ENCODE measurements at places on chromosomes 1 and 21.
A peak's percentile ranks its signal among the peaks of the same experiment; 100 is the strongest.

DNA sequence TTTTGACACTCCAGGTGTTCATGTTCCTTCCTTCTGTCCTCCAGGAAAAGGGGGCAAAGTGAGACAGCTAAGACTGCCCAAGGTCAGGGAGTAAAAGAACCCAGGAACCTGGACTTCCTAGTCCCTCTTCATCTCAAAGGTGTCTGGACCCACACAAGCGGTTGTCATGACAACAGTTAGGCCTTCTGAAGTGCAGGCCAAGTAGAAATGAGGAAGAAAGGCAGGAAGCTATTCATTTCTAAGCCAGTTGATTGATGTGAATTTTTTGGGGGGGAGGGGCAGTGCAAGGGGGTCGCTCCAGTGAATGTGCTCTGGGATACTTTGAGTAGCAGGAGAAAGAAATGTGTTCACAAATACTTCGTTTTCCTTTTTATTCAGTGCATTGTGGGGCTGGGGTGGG, 114.3 kb downstream of the NAV1 start:
- no peak for DNase-seq

DNA sequence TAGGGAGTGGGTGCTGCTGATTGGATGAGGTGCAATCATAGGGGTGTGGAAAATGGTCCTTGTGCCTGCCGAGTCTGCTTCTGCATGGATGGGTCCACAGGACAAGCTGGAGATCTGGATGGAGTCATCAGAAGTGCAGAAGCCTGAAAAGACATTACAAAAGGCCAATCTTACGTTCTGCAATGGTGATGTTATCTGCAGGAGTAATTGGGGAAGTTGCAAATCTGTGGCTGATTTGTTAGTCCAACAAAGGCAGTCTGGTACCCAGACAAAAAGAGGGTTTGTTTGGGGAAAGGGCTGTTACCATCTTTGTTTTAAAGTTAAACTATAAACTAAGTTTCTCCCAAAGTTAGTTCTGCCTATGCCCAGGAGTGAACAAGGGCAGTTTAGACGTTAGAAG, 166.5 kb downstream of the PGBD5 start:
- no peak for DNase-seq

GRCh38 chr1:45304311-45305081, 22.2 kb upstream of the HPDL start:
- no peak for DNase-seq

GRCh38 chr1:202172015-202172355, 11.6 kb upstream of the PTPN7 start:
- DNase-seq = no peak

DNA sequence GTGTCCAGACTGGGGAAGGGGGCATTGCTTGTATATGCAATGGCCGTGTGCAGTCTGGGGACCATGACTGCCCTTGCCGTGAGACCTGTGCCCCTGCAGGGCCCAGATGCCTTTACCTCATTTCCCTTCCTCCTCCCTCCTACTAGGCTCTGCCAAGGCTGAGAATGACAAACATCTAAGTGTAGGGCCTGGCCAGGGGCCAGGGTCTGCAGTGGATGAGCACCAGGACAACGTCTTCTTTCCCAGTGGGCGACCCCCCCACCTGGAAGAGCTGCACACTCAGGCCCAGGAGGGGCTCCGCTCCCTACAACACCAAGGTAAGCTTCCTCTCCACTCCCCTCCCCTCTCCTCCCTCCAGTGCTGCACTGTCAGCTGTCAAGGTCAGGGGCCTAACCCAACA, 49.5 kb downstream of the YARS1 start:
- DNase-seq = no peak

- DNase-seq = no peak
Measured at GRCh38 chr1:1419363-1419812, 1.7 kb downstream of the ANKRD65 start.

DNA sequence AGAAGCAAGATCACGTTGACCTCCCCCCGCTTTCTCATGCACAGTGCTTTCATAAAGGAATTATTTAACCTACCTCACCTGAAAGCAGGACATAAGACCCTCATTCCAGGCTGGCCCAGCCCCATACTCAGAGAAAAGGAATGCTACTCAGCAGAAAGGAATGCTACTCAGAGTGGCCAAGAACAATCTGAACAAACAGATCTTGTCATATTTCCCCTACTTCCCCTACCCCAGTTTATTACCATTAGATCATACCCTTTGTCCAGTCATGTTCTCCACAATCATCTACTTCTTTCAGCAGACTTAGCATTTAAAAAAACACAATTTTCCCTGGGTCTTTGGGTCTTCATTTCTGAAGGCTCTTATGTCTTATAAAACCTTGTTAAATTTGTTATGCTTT, 89.8 kb downstream of the SLC16A1 start:
- no peak for DNase-seq

DNA sequence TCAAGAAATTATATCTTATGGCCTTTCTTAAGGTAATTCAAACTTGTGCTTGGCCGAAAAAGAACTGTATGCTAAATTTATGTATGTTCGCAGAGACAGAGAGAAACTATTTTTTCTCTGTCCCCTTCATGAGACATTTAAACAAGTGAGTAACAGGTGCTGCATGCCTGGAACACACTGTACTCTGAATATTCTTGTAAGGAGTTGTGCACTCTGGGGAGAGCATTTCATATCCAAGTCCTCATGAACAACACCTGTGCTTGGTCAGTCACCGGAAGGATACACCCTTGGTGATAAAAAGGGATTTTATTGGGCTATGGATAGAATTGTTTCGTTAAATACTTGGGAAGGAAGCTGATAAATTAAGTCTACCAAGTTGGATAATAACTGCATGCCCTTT, 220.8 kb upstream of the NRIP1 start:
- DNase-seq = no peak

GRCh38 chr1:156368889-156369684, at the start of gene RHBG:
Gene RHBG (plus strand): TSS chr1:156369211. CDS start chr1:156369250, 39 bp downstream.
- DNase-seq = no peak

DNA sequence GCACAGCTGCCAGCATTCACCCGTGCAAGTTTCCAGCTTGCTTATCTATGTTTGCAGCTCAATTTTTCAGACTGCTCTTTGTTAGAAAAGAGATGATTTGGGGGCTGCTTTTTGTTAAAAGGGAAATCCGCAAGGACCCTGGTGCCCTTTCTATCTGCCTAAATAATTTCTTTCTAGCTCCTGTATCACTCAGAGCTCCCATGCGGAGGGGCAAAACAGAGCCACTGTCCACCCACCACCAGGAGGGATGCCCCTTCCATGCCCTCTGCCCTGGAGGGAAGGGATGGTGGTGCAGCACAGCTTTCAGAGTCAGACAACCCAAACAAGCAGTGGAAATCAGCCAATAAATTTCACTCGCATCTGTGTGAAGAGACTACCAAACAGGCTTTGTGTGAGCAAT, 13.9 kb upstream of the SLC5A9 start:
- DNase-seq = no peak

- no peak for DNase-seq
Measured at GRCh38 chr1:56092684-56093570, 486.4 kb downstream of the PLPP3 start.

DNA sequence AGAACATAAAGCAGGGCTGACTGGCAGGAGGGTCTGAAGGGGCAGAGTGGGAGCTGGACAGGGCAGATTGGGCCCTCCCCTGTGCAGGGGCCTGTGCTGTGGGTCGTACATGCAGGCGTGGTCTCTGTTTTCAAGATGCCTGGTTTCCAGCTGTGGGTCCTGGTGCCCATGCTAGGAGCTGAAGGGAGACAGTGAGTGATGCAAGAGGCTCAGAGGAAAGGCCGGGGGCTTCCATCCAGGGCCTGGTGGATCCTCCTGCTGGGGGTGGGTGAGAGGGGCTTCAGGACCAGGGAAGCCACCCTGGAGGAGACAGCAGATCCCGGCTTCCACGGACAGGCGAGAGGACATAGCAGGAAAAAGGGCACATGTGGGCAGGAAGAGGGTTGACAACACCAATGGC, 349.0 kb upstream of the VAMP3 start:
- DNase-seq = no peak

GRCh38 chr1:9429342-9429711, 109.9 kb upstream of the SLC25A33 start:
- no peak for DNase-seq

GRCh38 chr1:51666478-51666877, 49.6 kb downstream of the OSBPL9 start:
- no peak for DNase-seq

- DNase-seq = peak; percentile 65
Measured at GRCh38 chr1:179706339-179706941, 36.7 kb upstream of the FAM163A start.

DNA sequence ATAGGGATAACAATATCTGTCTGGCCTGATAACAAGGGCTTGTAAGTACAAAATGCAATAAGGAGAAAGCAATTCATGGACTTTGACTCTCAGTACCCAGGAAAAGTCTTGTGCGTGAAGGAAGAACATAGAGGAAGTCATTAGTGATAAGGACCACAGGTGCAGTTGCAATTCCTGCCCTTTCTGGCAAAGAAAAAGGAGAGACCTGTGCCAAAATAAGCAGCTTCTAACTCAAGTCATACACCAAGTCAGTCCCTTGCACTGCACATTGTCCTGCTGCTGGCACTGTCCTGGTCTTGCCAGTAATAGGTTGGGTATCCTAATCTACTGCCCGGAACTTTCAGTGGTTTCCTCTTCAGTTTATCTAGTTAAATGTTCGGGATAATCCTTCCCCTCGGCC, 14.8 kb upstream of the SOD1 start:
- no peak for DNase-seq

DNA sequence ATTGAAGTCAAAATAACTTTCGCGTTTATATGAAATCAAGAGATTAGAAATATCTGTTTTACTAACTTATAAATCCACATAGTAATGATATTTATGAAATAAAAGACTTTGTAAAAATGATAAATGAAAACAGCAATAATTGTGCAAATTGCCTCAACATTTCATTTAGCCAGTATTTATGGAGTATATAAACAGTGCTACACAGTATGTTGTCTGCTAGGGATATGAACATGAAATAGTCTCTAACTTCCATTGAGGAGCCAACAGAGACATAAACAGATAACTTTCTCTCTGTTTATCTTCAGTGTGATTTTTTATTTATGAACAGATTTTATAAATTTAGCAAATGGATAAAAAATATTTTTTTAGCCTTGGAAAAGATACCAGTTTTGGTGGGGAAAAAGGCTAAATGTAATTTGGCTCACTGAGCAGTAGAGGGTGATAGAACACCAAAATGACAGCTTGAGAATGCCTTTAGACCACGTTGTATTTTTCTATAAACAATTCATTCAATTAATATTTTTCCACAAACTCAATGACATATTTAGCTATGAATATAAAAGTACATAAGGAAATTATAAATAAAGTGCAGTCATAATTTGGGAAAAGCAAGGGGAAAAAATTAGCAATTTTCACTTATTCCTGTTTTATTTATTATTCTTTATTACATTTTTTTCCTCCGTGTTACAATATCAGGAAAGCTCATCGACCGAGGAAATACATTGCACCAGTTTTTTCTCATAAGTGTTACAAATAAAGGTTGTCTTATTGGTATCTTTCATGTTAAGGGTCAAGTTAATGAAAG, 47.5 kb upstream of the EEIG2 start:
- DNase-seq = peak; percentile 62

DNA sequence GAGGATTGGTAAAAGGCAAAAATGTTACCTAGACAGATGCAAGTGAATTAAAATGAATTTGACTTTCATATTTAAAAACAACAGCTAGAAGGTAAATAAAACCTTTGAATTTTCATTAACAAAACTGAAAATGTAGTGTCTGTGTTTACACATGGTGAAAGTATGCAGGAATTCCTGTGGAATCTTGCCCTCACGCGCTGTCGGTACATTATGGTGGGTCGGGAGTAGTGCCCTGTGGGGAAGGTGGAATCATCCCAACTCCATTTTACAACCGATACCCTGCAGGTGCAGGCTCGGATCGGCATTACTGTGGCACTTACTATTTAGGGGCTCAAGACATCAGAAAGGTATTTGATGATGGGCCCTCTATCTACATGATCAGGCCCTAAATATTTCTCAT, 197.2 kb upstream of the MAP1LC3C start:
- DNase-seq = no peak

GRCh38 chr1:248750496-248750895, 5.1 kb downstream of the LYPD8 start:
- no peak for DNase-seq

GRCh38 chr1:1754051-1754815, 24.0 kb downstream of the NADK start:
- DNase-seq = no peak

- no peak for DNase-seq
Measured at GRCh38 chr1:112636056-112636455, 16.4 kb downstream of the CAPZA1 start.

DNA sequence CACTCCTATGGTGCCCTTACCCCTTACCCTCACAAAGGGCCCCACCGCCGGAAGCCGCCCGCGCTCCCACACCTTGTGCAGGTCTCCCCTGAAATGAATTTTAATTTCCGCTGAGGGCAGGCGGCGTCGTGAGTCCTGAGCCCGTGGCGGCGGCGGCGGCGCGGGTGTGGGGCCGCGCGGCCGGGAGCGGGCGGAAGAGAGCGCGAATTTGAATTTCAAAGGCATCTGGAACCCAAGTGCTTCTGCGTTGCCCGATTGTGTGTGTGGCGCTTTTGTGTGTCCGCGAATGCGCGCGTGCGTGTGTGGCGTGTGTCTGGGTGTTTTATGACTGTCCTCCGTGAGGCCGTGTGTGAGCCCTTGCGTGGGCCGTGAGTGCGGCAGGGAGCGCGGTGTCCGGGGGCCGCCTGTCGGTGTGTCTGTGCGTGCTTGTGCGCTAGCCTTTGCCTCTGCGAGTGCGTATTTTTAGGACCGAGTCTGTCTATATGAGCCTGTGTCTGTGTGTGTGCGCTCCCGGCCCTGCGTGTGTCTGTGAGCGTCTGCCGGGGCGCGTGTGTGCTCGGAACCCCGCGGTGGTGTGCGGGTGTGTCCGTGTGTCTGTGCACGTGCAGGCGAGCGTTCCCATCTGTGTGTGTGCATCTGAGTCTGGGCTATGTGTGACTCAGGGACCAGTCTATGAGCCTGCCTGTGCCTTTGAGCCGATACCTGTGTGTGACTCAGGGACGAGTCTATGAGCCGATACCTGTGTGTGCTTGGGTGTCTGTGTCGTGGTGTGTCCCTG, 7.9 kb upstream of the ADGRB2 start:
- DNase-seq = peak; percentile 75

DNA sequence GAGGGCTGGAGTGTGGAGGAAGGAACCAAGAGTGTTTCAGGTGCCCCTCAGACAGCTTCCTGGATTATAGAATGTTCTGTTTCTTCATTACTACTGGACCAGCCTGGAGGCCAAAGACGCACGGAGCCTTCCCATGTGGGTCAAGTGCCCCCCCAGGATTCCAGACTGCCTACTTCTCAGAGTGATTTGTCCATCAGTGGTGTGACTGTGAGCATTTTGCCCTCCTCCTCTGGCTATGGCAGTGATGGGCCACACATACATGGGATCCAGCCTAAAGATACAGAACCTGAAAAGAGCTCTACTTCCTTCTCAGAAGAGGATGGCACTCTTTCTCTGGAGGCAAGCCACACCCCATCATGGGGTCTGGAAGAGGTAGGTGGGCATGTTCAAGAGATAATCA, 64.9 kb downstream of the MACF1 start:
- no peak for DNase-seq
